Bronchial epithelial cell (primary cell): ENCODE measurements at places on chromosomes 6 and 20.

DNA sequence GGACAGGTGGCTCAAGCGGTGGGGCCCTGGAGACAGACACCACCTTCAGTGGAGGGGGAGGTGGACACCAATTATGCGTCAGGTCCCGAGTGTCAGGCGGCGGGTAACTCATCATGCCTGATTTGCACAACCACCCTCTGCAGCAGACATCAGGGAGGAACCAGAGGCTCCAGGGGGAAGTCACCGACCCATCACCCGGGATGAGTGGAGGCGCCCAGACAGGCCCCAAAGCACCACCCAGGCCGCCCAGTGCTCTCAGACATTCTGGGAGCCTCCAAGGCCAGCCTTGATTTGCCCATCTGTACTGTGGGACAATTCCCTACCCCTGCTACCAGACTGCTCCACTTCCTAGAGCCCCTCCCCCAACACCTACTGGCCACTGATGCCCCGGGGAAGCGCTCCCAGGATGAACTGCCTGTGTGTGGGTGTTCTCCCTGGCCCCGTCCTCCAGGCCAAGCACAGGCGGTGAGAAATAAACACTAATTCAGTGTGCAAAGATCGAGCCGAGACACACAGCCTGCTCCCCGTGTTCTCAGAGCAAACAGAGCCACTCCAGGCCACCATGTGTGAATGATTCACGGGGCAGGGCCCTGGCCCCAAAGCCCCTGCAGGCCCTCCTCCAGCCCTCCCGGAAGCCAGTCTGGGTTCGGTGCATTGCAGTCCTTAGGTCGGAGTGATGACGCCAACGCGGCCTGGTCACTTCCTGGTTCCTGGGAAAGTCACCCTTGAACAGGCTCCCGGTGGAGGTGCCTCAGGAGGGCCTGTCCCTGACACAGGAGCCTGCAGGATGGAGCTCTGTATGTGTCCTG, 107.2 kb downstream of the ASXL1 start:
- no peak for DNase-seq

DNA sequence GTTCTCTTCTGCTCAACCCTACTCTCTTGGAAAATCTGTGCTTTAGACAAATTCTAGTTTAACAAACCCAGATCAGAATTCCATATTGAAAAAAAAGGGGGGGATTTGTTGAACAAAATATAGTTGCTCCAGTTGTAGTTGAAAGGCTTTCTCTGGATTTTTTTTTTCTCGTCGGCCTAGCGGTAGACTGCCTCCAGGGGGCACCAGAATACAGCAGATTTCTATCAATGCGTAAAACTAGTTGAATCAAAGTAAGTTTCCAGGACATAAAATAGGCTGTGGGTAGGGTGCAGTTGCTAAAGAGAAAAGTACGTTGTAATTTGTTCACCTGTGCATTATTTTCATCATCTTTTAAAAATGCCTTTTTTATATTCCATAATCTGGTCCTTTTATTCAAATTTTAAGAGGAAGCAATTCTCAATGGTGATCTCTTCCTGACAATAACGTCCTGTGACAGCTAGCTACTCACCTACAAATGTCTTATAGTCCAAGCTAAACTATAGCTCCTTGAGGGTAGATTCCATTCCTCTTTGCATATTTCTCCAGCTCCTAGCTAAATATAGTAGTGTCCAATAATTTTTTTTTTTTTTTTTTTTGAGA, 105.4 kb downstream of the PERP start:
- DNase-seq, result peak; percentile 56

DNA sequence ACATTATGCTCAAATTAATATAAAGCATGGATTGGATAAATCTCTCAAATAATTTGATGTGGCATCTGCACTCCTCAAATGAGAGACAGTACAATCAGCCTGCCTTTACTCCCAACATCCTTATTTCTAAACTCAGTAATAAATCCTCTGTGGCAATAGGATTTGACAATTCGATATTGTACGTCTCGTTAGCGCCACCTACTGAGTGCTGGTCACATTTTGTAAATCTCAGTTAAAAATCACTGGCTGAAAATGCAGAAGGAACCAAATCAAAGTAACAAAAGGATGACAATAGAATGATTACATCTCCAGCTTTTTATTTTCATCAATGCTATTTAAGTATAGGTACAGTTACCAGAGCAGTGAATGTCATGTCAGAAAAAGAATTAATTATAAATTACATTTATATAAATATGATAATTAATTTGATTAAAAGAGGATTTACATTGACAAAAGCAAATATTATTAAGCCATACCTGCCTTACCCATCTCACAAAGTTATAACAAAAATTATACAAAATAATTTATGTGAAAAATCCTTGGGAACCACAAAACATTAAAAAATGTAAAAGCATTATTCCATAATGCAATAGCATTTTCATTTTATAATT, 20.2 kb upstream of the GJE1 start:
- DNase-seq, result peak; percentile 67

DNA sequence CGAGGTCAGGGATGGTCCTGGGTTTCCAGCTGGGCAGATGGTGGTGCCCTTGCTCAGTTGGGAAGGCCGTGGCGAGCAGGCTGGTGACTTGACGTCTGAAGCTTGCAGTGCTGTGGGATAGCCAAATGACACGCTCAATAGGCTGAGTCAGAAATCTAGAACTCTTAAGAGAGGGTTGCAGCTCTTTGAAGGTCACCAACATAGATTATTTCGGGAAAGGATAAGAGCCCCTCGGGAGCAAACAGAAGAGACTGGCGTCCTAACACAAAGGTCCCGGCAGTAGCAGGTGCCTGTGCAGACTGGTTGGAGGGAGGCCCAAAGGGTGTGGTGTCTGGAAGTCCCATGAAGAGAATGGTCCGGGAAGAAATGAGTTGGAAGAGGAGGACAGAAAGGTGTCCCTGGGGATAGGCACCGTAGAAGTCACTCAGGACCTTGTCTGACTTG, 18.4 kb downstream of the PKIG start:
- no peak for DNase-seq

GRCh38 chr6:107652526-107653182, 162.7 kb downstream of the SOBP start:
- DNase-seq, result peak; percentile 44

DNA sequence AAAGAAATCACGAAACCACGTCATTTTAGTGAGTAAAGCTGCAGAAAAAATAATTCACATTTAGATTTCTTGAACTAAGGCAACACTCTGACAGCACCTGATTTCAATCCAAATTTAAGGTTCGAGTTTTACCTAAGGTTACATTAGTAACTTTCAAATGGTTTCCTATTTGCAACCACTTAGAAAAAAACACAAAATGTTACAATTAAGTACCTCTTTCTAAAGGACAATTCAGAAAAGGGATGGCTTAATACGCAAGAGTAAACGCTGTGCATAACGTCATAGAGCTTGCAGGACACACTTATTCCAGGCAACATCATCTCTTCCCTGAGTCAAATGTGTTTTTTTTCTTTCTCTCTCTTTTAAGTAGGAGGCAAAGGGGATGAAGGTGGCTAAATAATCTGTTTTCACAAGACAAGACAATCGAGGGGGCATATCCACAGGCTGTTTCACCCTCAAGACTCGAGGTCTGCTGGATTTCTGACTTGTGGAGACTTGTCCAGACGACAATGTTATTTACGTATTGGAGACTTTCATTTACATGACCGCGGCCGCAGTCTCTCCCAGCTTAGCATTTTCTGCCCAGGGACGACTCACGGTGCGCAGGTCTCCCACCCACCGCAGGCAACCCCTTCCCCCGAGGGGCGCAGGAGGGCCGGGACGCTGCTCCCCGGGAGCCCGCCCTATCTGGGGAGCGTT, 86.0 kb downstream of the SESN1 start:
- peak; percentile 85 for DNase-seq

- no peak for DNase-seq
These were observed 2.1 kb downstream of the BTN3A2 start for GRCh38 chr6:26367114-26367513.

GRCh38 chr20:2805689-2806350, 5.4 kb upstream of the CPXM1 start:
- DNase-seq, result no peak

DNA sequence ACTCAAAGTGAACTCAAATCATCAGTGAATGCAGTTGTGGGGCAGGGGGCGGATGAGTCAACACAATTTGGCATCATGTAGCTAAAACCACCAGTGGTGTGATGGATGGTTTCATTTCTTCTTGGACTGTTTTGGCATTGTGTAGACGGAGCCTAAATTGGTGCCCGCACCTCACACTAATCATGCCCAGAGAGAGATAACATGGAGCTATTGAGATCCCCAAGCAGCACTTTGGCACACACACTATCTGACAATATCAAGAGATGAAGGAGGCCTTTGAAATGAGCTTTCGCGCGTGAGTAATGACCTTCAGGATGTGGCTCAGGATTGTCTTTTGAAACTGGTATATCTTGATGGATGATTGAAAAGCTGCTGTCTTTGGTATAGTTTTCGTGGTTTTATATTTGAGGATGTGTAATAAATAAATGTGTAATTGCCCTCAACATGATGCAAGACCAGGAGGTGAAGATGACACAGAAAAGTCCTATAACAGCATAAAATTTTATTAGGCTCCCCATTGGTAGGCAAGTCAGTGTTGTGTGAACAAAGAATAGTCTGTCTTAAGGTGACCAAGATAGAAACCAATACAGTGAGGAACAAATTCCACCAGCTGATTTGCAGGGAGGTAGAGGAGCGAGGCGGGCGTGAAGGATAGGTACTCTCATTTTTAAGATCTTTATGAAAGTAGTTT, 174.2 kb downstream of the TSHZ2 start:
- DNase-seq, result no peak

- DNase-seq, result no peak
These were observed 18.3 kb downstream of the PDE10A start for GRCh38 chr6:165644586-165645266.

- DNase-seq, result no peak
These were observed 14.0 kb upstream of the FAM50B start for GRCh38 chr6:3835055-3835731.

- no peak for DNase-seq
These were observed 36.1 kb upstream of the PTCHD4 start for GRCh38 chr6:48147051-48147450.

GRCh38 chr20:1397710-1398109, 4.9 kb upstream of the FKBP1A start:
- DNase-seq, result no peak

DNA sequence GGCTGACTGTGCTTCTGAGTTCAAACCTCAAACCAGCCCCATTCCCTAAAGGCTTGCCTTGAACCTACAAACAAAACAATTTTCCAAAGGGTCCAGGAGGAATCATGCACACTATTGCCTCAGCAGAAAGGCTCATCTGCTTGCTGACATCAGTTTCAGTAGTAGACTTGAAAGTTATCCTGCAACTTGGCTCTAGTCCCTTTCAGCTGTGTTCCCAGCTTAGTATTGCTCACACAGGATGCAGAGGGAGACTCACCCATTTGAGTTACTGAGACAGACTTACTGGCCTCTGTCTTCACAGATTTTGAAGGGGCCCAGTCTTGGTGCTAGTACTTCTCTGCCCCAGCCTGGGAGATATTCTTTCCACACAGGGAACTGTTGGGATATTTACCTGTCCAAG, 38.5 kb upstream of the TFB1M start:
- peak; percentile 23 for DNase-seq

DNA sequence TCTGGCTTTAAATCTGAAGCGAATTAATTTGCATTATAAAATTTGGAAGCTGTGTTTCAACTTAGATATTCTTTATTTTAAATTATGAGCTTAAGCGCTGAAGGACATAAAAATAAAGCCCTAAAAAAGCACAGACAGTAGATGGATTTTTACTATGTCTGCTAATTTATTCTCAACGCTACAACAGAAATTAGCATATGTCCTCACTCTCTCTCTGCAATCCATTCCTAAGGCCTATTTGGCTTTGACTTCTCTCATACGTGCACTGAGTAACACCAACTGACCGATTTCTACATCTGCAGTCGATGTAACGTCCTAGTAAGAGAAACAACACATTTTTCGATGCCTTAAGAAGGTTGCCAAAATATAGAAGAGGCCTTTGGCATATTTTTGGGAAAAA, 23.7 kb downstream of the HEBP2 start:
- DNase-seq, result no peak
